ENCODE measurements at places on chromosomes 6 and 20.

DNA sequence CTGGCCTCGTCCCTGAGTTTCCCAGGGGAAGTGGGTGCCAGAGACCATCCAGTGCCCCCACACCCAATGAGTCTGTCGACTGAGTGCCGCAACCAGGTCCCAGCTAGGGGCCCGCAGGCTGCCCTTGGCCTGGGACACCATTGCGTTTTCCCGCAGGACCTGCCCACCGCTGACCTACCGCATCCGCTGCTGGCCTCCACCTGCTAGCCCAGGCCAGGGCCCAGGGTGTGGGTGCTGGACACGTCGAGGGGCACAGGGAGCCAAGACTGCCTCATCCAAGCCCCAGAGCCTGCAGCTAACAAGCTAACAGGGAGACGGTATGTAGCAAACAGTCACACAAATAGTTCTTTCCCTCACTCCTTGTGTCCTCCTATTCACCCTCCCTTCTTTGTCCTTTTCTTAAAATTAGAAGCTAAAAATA is 97.7 kb downstream of the TMEM242 start:
- DNase-seq, result no peak

GRCh38 chr6:4253604-4254231 is 118.3 kb upstream of the ECI2 start:
- DNase-seq, result no peak

GRCh38 chr20:2358006-2358405 is 22.7 kb upstream of the TGM6 start:
- no peak for DNase-seq

DNA sequence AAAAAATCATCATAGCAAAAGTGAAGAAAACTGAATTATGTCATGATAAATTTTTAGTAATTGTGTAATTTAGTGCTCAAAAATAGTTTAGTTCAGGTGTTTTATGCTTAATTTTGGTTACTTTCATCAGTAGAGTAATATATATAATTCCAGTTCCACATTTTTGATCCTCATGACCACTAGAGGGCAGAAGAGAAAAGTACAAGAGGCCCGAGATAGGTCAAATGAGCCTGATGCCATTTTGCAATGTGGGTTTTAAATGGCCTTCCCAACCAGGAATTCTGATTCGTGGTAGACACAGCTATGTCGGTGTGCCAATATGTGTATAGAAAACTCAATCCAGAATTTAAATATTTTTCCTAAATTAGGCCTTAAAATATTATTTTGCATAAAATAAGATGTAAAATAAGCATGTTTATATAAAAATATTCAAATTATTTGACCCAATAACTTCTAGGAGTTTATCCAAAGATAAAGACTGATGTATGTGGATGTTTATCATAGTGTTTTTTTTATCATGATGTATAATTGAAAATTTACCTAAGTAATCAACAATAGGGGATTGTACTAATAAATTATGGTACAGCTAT is 159.7 kb upstream of the RPS6KA2 start:
- no peak for DNase-seq

- DNase-seq, result no peak
Observed at GRCh38 chr6:46044881-46045617, 29.4 kb upstream of the CLIC5 start.

- no peak for DNase-seq
Observed at GRCh38 chr20:35312318-35312717, 20.1 kb upstream of the FAM83C start.

DNA sequence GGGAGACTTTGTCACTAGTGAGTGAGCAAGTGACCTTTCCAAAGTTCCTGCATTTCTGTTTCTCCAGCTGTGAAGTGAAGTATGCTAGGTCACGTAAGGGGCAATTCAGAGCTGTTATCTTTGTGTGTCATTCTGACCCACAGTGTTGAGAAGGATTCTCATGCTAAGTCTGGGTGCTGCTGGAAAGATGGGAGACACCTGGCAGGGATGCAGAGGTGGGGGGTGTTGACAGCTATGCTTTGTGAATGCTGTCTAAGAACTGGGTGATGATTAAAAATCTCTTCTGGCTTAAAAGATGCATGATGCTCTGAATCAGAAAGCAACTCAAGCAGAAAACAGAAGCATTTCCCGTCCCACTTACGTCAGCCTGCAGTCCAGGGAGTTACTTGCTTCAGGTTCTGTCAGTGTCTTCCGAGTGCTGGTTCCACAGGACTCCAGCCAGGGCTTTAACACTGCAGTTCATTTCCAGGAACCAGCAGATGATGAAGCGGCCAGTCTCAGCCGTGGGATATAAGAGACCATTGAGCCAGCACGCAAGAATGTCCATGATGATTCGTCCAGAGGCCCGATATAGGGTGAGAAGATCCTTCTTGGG is 30.9 kb upstream of the ASXL1 start:
- no peak for DNase-seq

- DNase-seq, result no peak
Observed at GRCh38 chr6:114342086-114342825, 567 bp downstream of the HS3ST5 start.

DNA sequence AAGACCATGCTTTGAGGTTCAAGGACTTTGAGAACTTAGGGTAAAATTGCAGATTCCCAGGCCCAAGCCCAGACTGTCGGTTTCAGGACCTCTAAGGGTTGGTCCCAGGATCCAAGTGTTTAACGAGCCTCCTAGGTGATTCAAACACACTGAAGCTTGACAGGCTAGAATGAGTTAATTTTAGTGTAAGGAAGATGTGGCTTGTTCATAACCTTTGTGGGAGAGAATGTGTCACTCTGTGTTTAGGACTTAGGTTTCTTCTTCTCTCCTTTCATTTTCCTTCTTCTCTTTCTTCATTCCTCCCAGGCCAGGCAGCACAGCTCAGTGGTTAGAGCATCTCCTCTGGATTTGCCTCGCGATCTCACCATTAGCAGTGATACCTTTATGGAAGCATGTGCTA is 104.8 kb upstream of the KCNG1 start:
- DNase-seq, result no peak

DNA sequence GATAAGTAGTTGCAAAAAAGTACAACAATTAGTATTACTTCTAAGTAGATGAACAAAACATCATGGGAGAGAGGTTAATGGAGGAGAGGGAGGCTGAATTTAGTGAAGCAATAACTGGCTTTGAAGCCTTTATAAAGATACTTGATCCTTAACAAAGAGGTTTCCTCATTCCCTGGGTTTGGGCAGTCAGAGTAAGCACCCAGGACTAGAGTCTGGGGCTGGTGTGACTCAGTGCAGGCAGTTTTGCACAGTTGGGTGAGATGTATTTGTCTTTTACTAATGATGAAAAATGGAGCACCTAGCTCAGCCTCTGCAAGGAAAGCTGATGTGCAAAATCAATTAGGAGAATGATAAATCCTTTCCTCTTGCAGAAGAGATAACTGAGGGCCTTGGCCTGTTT is 11.8 kb upstream of the OPN5 start:
- no peak for DNase-seq

DNA sequence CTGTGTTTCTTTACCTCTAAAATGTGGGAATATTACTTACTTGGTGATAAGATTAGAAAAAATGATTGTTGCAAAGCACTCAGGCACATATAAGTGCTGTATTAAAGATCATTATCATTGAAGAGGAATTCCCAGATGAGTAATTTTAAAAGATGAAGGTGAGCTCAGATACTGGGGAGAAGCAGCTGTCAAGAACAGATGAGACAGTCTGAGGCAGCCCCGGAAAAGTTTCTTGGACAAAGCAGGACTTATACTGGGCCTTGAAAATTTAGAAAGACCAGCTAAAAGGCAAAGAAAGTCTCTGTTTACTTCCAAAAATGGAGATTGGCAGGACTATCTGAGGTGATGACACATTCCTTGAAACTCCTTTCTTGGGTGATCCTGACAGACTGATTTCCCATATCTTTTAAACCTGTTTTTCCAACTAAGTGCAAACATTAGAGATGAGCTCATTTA is 93.8 kb upstream of the MARCKS start:
- no peak for DNase-seq

- no peak for DNase-seq
Observed at GRCh38 chr6:13485923-13486562, 1.4 kb downstream of the GFOD1 start.

- no peak for DNase-seq
Observed at GRCh38 chr6:126923807-126924206, 194.7 kb upstream of the RSPO3 start.

GRCh38 chr20:59040667-59041066 is 1.9 kb downstream of the PRELID3B start:
- DNase-seq, result no peak

DNA sequence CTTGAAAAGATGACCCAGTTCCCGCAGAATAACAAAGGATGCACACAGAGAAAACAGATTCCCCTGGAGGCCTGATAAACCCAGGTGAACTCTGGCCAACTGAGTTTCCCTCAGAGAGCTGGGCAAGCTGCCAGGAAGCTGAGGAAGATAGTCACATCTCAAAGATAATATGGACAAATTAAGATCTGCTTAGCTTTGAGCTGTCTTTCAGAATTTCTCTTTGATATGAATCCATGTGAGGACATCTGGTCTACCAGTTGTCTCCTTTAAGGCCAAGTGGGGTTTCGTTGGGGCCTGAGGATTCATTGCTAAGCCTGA is 59.5 kb downstream of the ID4 start:
- no peak for DNase-seq

- no peak for DNase-seq
Observed at GRCh38 chr20:53768329-53768728, 174.7 kb upstream of the ZNF217 start.

GRCh38 chr6:156538875-156539660 is 238.1 kb upstream of the ARID1B start:
- DNase-seq, result no peak

DNA sequence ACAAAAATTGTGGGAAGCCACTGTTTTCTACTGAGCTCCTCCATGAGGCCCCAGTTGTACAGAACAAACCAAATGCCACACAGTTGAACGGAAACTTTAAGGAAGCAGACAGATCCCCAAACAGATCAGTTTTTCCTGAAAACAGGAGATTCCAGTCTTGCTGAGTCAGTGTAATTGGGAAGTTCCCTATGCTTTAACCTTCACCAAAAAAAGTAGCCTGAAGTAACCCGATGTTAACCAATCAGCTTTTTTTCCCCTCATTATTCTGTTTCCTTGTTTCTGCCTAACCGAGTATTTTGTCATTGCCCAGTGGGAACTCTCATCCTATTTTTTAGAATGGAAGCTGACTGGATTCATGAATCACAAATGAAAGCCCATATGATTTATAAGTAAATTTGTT is 36.7 kb downstream of the MARCKS start:
- DNase-seq, result no peak

- DNase-seq, result no peak
Observed at GRCh38 chr6:136567688-136568087, 17.5 kb upstream of the MAP7 start.

GRCh38 chr6:72653026-72653425 is 31.2 kb downstream of the KCNQ5 start:
- no peak for DNase-seq

DNA sequence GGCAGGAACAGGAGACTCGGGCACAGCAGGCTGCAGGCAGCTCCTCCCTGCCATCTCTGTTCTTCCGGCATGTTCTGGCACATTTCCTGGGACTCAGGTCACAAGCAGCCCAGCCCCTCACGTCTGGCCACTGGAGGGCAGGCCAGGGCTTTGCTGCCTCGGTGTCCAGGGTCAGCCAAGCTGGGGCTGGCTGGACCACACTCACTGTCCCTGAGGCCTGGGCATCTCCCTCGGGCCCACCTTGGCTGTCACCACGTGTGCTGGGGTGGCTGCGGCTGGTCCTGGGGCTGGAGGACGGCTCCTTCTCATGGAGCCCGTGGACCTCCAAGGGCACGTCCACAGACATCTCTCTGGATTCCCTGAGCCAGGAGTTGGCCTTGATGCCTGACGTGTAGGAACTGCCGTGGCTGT is 18.5 kb downstream of the FRMD1 start:
- no peak for DNase-seq

DNA sequence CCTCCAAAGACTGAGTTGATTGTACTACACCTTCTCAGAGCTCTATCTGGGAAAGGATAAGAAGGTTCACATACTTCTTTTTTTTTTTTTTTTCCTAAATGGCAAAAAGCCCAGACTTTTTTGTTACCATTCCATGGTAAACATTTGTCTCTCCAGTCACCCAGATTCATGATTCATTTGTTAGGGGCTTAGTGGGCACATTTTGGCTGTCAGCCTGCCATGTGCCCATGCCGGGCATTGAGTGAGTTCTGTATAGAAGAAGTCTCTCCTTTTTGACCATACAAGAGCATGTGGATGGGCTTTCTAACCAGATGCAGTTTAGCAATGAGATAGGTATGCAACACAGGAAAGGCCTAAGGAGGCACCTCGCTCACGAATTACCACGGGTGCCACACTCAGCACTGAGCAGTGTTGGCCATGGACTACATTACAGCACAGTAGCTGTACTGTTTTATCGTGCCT is 447.5 kb upstream of the HSF2 start:
- no peak for DNase-seq

DNA sequence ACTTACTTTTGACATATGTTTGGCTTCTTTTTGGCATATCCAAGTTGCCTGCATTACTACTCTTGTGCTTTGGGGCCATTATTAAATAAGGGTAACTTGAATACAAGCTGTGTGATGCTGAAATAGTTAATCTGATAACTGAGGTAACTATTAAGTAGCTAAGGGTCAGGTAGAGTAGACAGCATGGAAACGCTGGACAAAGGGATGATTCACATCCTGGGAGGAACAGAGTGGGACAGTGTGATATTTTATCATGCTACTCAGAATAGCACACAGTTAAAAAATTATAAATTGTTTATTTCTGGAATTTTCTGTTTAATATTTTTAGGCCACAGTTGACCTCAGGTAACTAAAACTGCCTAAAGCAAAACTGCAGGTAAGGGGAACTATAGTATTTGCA is 483.9 kb downstream of the RFPL4B start:
- no peak for DNase-seq

DNA sequence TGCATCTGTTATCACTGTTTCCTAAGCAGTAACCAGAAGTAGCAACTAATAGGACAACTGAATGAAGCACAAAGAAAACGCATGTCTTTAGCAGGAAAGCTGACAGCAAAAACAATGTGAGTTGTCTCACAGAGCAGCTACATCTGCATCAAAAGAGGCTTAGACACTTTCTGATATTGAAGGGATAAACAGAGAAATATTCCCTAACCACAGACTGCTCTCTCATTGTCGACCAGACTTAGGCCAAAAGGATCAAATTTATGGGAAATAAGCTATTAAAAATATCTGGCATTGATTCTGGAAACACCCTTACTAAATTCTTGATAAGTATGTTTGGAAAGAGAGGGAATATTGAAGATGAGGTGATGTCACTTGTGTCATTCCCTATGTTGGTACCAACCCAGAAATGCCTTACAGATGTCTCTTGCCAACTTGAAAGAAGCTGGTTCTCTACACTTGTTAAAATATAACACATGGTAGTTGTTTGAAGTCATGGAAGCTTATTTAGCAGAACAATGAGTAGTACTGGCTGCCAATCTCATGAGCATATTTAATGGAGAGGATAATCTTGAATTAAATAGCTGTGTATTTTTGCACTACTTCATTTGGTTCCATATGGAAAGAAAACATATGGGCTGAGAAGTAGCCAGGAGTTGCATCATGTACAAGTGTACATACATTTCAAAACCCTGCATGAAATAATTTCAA is 929.3 kb upstream of the MAN1A1 start:
- DNase-seq, result no peak

All from stimulated activated CD8-positive, alpha-beta memory T cell treated with anti-CD3 and anti-CD28 coated beads, Interleukin-15, amount 100 ng/mL, for 4 hours (primary cell).